ENCODE measurements at places on chromosomes 11 and 22.

DNA sequence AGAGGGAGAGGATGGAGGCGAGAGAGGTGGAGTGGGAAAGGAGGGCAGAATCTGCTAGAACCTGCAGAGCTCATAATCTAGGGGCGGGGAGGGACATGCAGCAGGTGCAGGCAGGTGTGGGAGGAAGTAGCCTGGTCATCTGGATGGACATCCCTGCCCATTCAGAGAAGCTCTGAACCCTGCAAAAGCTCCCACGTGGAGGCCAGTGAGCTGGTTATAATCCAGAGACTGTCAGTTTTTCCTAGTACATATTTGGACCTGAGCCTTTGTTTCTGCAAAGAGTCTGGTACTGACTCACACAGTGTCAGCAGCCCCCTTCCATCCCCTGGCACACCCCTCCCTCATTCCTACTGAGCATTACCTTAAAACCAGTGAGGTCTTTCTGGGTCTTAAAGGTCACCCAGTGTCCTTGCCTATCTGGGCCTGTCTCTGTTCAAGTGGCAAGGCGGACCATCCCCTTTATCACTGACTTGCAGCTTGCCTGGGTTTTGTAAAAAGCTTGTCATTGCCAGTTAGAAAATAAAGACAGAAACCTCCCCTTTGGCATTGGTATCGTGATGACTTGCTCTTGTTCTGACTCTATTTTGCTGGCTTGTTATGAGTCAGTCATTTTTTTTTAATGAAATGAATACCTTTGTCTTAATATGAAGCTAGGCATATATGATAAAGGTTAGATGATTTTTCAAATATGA lies 26.1 kb downstream of the PTPRJ start:
- no peak for DNase-seq

GRCh38 chr11:110599207-110599606 lies 113.0 kb downstream of the ARHGAP20 start:
- DNase-seq, result no peak

GRCh38 chr11:124737638-124738305 lies 2.0 kb upstream of the NRGN start:
- no peak for DNase-seq

DNA sequence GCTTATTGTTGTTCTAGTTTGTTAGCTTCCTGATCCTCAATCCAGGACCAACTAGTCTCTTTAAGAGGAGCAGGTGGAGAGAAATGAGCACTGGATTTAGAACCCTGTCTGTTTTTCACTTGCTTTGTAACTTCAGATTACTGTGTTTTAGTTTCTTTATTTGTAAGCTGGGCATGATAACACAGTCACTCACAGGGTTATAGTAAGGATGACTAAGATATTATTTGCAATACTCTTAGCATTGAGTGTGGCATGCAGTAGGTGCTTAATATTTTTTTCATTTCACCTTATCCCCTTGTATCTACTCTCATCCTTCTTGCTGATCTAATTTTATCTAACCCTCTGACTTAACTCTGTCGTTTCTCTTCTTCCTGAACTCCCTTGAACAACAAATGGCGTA lies 33.8 kb downstream of the DNHD1 start:
- DNase-seq, result no peak

DNA sequence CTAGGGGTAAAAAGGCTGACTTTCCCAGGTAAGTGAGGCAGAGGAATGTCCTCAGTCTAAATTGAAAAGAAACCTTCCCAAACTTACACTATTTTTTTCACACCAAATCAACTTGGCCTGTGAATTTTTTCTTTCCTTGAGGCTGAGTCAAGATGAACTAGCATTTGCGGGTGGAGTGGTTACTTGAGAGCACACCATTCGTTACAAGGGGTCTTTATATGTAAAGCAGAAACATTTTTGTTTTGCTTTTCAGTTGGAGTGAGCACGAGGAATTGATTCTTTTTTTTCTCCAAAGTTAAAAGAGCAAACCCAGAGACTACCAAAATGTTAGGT lies 36.4 kb downstream of the MAML2 start:
- DNase-seq, result no peak

GRCh38 chr11:65314501-65315203 lies at the start of gene CDC42EP2:
Gene CDC42EP2, plus strand, starts transcription at chr11:65314866. Its CDS starts 6,033 bp downstream, at chr11:65320899.
- DNase-seq, result peak; percentile 43

DNA sequence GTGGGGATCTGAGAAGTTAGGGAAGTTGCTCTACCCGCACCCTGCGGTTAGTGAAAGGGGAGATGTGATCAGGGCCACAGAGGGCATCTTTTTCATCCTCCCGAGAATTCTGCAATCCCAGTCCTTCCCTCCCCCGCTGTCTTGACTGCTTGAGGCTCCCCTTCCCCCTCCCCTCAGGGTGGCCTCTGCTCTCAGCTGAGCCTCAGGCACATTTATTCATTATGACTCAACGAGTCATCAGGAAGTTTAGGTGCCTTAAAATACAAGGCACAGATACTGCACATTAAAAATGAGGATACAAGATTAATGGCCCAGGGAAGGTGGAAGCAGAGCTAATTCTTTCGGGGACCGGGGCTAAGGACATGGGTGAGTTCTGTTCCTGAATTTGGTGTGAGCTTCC lies 104.0 kb downstream of the CACNA1I start:
- DNase-seq, result no peak

DNA sequence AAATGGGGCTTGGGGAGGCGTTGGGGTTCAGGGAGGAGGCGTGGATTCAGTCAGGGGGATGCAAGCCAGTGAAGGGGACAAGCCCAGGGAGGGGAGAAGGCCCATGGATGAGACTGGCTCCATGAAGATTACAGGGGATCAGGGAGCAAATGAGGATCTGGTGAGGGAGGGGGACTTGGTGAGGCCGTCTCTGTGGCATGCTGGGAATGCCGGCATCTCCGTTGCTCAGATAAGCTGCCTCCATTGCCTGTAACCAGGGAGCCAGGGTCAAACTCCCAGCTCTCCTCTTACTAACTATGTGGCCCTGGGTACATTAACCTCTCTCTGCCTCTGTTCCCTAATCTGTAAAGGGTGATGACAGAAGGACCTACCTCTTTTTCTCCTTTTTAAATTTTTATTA lies 38.7 kb downstream of the TPBGL start:
- no peak for DNase-seq

GRCh38 chr11:119779195-119780071 lies 50.4 kb upstream of the NECTIN1 start:
- DNase-seq, result no peak

DNA sequence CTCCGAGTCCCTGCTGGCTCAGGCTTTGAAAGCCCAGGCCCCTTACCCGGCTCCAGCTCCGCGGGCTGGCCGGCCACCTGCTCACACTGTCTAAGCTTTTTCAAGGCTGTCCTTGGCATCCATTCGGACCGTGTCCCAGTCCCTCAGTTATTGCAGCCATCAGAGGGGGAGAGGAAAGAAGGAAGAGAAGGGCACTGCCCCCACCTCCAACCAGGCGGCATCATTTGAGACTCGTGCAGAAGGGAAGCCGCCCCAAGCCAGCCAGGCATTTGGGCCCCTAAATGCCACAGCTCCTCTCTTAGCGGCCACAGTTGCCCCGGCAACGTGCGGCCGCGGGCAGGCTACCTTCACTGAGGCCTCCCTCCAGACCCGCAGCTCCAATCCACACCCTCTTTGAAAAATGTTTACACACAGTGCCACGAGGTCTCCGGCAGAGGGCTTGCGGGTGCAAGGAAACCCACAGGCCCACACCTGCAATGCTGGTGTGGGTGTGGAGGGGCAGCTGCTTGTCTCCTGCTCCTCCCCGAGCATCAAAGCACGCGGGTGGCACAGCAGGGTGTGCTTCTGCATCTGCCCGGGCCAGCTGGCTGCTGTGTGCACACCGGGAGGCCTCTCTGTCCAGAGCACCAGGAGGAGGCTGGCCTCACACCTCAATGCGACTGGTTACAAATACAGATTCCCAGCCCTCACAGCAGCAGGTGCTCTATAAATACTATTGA lies 124.4 kb downstream of the CTTN start:
- no peak for DNase-seq

GRCh38 chr11:72039856-72040401 lies 40.4 kb downstream of the NUMA1 start:
- DNase-seq, result no peak

DNA sequence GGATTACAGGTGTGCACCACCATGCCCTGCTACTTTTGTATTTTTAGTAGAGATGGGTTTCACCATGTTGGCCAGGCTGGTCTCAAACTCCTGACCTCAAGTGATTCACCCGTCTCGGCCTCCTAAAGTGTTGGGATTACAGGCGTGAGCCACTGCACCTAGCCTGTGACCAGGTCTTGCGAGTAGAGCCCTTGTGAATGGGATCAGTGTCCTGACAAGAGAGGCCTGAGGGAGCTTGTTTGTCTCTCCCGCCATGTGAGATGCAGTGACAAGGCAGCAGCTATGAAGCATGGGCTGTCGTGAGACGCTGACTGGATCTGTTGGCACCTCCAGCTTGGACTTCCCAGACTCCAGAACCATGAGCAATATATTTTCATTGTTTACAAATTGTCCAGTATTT lies 69.3 kb downstream of the LRRC32 start:
- no peak for DNase-seq

GRCh38 chr22:45574069-45574703 lies 71.5 kb downstream of the FBLN1 start:
- no peak for DNase-seq

DNA sequence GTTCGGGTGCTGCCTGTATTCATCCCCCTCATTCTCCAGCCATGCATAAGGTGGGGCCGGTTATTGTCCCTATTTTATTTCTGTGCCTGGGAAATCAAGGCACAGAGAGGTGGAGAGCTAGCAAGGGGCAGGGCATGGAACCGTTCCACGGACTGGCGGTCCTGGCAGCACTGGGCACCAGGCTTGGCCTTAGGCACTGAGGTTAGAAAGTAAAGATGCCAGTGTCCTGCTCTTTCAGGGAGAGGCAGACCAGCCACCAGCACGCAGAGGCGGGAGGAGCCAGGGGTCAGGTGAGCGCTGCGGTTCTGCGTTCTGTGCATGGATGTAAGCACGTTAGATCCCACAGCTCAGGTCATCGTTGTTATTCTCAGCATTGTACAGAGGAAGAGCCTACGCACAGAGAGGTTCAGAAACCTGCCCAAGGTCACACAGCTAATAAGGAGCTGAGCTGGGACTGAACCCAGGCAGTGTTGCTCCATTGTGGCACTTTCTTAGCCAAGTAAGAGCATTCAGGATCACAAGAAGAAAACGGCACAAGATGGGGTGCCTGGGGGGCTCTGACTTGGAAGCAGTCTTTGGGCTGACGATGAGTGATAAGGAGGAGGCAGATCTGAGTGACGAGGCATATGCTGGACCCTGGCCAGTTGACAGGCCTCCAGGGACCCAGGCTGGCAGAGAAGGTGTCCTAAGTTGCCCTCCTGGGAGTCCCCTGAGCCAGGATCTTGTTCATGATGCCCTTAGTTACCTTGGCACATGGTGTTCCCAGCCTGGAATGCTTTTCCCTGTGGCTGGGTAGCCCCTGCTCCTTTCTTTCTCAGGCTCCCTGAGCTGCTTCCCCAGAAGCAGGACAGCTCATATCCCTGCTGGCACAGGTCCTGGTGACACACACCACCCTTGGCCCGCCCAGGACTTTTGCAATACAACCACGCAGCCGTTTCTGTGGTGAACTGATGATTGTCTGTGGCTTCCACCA lies 41.1 kb downstream of the OSBPL5 start:
- no peak for DNase-seq

GRCh38 chr22:19723232-19723982 lies at the start of gene GP1BB:
Gene GP1BB, plus strand, starts transcription at chr22:19723539. Its CDS starts 31 bp downstream, at chr22:19723570.
- DNase-seq, result no peak

DNA sequence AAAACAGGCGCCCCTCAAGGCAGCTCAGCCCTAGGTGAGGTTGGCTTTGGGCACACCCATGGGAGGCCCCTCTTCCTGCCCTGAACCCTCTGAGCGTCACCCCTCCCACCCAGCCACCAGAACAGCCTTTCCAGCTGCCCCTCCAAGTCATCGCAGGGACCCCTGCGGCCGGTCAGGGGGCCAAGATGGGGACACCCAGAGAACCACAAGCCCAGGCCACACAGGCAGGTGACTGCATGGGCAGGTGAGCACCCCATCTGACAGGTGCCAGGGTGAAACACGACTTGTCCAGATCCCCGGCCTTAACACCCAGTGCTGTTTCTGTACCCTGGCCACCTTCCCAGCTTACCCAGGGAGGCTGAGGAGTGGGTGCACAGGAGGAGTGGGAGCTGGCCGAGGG lies 24.6 kb upstream of the GRAMD4 start:
- no peak for DNase-seq

- no peak for DNase-seq
Observed at GRCh38 chr11:86234831-86235461, 9.6 kb upstream of the EED start.

DNA sequence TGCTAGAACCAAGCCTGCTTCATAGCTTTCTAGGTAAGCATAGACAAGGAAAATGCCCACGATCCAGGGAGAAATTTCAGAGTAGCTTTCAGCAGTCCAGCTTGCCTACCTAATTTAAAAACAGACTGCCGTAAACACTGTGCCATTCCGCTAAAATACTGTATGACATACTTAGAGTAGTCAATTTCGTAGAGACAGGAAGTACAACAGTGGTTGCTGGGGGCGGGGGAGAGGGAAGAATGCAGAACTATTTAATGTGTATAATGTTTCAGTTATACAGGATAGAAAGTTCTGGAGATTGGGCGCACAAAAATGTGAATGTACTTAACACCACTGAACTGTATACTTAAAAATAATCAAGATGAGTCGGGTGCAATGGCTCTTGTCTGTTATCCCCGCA lies 56.7 kb downstream of the C11orf58 start:
- no peak for DNase-seq

GRCh38 chr22:50118557-50119168 lies 28.9 kb downstream of the MOV10L1 start:
- DNase-seq, result no peak

- DNase-seq, result no peak
Observed at GRCh38 chr22:25334162-25334490, 114.7 kb downstream of the CRYBB2 start.

DNA sequence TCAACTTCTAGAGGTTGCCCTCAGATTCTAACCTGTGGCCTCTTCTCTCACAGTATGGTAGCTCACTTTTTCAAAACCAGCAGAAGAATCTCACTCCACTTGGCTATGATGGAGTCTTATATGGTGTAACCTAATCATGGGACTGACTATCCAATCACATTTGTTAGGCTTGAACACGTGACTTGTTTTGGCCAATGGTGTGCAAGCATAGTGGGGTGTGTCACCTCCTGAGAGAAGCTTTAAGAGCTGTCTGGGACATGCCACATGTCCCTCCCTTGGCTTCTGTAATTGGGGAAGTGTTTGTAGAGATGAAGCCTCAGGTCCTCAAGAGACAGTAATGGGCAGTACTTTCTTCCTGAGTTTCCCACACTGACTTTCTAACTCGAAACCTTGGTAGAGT lies 12.8 kb upstream of the SMIM38 start:
- DNase-seq, result no peak

DNA sequence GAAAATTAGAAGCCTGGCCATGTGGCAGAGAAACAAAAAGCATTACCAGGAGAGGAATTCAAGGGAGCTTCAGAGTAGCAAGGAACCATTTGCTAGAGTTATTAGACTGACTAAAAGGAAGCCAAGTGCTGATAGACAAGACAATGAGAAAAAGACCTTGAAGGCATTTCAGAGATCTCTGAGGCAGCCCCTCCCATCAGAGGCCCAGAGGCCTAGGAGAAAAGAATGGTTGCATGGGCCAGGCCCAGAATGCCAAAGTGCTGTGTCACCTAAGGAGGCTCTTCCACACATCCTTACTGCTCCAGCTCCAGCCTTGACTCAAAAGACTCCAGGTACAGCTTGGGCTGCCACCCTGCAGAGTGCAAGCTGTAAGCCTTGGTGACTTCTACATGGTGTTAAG lies 61.8 kb upstream of the POU2AF2 start:
- DNase-seq, result no peak
